ENCODE measurements at places on chromosomes 6 and 20. TPM values are rescaled to one million over a fixed set of nuclear protein-coding genes. Genes with fewer than 3 reads are reported as not detected.

NFATC2 gene
- 0.47 TPM for total RNA-seq

MYCT1 gene
- 4.7 TPM for total RNA-seq

RFX6 gene
- not detected for total RNA-seq

SIGLEC1 gene
- total RNA-seq = 0.16 TPM

DNAH8 gene
- total RNA-seq = under 0.01 TPM

OR2B3 gene
- total RNA-seq = not detected

SLC2A10 gene
- 7.5 TPM for total RNA-seq

SUMO4 gene
- 7.3 TPM for total RNA-seq

MYB gene
- 1.7 TPM for total RNA-seq

PTGIS gene
- total RNA-seq = 10.8 TPM

TFAP2A gene
- total RNA-seq = not detected

GUCA1A gene
- total RNA-seq = 2.2 TPM

ADGRF4 gene
- not detected for total RNA-seq

PCNA gene
- 40.9 TPM for total RNA-seq

TRIM10 gene
- total RNA-seq = 0.31 TPM

FKBP5 gene
- 3.1 TPM for total RNA-seq

Data from occipital lobe (tissue), 3 donors.